ENCODE measurements at places on chromosomes 3 and 15.

GRCh38 chr3:87335931-87336330 lies 59.5 kb upstream of the POU1F1 start:
- DNase-seq: no peak

DNA sequence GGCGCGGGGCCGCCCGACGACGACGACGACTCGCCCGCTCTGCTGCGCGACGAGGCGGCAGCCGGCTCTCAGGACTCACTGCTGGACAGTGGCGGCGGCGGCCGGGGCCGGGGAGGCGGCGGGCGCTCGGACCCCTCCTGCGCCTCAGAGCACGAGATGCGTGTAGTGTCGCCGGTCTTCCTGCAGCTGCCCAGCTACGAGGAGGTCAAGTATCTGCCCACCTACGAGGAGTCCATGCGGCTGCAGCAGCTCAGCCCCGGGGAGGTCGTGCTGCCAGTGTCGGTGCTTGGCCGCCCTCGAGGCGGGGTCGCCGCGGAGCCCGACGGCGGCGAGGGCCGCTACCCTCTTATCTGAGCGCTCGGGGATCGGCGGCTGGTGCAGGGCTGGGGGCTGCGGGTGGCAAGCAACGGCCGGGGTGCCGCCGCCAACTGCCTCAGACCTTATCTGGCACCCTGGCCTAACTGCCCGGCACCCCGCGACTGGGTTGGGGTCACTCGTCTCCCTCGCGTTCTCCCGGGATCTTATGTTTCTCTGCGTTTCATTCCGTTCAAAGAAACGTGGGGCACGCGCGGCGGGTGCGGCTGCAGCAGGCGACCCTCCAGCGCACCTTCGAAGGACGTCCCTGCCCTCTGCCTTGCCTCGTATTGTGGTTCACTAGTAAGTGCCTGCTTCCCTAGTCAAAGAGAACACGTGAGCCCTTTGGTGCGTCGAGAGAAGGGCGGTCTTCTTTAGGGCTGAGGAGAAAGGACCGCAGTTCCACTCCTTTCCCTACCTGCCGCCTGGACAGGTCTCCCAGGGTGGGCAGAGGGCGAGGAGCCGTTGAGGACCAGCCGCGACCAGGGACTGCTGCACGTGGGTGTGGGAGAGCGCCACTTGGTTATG lies 1.0 kb downstream of the C3orf80 start:
- DNase-seq: no peak

- DNase-seq: no peak
Measured at GRCh38 chr15:31526916-31527690, 200.5 kb downstream of the KLF13 start.

DNA sequence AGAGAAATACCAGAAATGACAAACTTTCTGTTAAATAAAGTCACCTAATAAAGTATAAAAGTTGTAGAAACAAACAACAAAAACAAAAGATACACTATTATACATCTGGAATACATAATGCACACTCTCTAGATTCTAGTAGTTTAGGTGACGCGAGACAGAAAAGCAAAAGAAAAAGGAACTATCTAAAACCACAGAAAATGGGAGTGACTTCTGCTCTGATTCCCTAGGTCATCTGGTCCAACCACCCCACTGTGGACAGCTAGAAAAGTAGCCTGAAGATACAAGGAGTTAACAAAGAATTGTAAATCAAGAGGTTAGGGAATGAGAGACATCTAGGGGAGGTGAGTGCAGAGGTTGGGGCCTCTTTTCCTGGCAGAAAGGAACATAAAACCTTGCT lies 39.1 kb downstream of the DHX36 start:
- no peak for DNase-seq

- DNase-seq: no peak
Measured at GRCh38 chr3:19213603-19214220, 65.4 kb downstream of the KCNH8 start.

DNA sequence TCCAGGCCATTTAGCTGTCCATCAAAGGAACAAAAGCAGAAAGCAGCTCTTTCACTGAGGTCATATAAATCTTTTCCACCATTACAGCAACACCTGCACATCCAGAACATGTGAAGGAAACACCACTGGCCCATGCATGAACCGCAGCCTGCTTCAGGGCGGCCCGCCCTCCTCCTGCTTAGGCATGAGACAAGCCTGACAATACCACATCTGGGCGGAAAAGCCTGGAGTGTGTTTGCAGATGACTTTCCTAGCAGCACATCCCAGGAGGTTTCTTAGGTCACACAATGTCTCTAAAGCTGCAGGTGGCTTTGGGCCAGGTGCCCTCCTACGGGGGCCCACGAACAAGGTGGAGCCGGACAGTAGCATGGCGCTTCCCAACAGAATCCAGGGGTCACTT lies 19.6 kb downstream of the CYFIP1 start:
- no peak for DNase-seq

DNA sequence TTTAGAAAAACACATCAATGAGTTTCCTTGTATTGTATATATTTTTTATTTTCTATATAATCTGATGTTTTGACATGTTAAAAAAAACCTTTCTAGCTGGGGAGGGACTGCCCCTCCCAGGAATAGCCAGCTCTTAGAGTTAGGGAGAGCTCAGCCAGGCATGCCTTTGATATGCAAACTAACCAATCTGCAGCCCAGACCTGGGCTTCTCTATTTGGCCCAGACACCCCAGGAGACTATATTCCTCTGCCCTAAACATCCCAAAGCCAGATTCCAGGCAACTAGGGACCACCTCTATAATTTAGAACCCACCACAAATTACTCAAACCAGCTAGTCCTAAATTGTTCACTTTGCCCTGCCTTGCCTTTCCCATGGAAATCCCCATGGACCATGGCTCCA lies 390.9 kb upstream of the ADAMTS9 start:
- DNase-seq: no peak

DNA sequence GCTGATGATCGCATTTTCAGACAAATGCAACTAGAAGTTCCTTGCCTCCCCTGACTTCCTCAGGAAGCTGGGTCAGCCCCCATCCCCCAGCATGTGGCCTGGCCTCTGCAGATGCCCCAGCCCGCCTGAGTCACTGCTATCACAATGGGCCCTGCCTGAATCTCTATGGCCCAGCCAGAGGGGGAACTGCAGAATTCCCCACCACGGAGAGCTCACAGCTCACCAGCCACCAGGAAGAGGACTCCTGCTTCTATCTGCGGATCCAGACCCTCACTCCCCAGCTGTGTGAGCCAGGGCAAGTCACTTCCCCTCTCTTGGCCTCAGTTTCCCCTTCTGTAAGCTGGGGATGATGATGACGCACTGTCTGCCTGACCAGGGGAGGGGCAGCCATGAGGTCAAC lies 6.9 kb downstream of the PLXND1 start:
- no peak for DNase-seq

DNA sequence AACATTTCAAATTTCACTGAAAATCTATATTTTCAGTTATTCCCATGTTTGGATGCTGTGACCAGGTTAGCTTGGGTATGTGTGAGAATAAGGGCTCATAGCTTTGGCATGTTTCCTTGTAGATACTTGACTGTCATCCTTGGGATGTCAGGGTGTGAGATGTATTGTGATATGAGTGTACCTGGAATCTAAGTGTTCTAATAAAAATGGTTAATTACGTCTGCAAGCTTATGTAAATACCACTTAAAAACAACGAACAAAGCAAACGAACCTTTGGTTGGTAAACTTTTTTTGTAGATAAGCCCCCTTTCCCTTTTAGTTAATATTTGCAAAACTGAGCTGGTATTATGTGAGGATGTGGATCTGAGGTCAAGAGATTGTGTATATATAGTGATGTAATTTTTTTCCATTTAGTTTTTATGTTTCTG lies 63.5 kb downstream of the FNDC3B start:
- no peak for DNase-seq

- DNase-seq: no peak
Measured at GRCh38 chr15:100050877-100051786, 290.6 kb downstream of the ADAMTS17 start.

DNA sequence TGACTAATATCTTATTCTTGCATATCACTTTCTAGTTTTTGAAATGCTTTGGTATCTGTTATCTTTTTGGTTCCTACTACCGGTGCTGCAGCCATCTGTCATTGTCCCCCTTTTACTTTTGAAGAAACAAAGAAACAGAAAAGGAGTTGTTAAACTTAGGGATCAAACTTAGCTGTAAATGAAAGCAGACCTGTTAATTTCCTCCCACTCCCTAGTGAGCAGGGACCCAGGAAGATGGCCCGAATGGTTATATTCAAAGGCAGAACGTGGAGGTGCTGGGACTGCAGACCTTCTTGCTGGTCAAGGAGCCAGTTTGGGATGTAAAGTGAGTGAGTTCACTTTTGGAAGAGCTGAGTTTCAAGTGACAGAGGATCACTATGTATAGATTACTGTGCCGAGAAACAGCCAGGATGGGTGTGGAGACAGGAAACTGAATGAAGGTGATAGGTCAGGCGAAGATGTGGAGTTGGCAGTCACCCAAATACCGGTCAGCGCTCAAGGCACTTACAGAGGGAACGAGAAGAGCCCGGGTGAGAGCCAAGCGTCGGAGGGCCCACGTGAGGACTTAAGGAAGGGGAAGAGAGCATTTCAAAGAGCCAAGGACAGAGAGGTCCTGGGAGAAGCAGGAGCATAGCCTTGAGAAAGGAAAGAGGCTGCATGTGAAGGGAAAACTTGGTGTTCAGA lies 20.1 kb downstream of the KBTBD8 start:
- no peak for DNase-seq

- no peak for DNase-seq
Measured at GRCh38 chr15:100997442-100997841, 78.3 kb downstream of the LRRK1 start.

DNA sequence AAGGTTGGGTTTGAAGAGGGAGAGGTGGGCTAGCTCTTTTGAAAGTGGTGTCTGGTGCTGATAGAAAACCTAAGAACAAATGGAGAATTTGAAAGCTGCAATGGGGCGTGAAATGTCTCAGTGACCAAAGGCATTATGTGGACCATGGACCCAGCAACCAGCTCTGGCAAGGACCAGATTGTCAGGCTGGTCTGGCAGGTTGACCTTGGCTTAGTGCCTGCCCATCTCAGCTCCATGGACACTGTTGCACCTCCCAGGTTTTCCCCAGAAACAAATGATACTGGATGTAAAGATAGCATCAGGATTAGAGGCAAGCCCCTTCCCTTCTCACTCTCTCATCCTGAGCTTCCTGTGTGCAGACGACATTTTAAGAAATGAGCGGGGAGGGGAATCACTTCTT lies 302.9 kb upstream of the LRRFIP2 start:
- DNase-seq: no peak

DNA sequence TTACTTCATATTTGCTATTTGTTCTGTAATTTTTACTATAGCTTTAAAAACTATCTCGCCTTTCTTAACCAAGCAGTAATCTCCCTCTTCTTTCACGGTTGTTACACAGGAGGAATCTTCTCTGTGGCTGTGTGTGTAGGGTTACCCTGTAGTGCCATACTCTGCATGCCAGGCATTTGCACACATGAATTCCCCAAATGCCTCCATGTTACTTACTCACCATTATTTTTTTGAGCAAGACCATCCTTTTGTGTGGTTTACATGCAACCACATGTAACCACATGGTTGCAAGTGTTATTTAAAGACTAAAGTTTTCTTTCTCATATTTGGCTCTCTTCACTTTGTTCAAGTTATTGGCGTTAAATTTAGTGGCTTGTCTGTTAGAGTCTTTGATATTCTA lies 45.5 kb downstream of the HPS3 start:
- no peak for DNase-seq

DNA sequence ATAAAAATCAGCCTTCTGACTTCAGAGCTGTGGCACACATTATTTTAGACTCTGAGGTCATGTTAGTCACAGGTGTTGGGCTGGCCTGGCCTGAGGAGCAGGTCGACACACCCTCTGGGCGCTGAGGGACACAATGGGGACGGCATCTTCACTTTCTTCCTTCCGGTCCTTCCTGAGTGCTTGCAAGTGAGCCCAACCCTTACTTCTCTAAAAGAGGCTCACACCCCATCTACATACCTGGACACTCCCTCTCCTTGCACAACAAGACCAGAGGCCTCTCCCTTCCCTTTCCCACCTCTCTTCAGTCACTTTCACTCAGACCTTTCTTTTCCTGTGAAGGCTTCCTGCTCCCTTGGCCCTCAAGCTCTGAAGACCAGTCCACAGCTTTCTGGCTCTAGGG lies 85.4 kb downstream of the XXYLT1 start:
- no peak for DNase-seq

DNA sequence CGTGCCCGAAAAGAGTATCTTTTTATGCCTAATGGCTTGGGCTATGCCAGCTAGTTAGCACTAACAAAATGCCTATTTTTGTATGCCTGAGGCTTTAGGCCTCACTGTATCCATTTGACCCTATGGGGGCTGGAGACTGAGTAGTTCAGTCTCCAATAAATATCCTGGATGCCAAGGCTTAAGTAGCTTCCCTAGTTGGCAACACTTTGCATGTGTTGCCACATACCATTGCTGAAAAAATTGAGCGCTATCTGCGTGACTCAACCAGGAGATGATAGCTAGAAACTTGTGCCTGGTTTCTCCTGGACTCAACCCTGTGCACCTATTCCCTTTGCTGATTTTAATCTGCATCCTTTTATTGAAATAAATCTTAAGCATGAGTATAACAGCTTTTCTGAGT lies 58.4 kb upstream of the ATP2C1 start:
- no peak for DNase-seq

DNA sequence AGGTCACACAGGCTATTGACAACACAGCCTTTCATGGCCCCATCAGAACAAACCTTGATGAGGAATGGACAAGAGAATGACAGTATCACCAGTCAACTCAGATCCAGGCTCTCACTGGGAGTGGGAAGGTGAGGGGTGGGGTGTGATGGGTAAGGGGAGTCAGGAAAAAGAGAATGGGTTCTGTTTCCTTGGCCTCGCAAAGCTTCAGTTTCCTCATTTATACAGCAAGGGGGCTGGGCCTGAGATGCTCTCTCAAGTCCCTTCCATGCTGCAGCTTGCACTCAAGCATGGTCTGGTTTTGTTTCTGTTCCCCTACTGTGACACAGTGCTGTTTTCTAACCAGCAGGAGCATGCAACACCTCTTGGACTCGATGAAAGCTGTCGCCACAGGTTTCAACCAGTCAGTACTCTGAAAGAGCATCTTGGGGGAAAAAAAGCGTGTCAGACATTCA lies 65.7 kb upstream of the IL12A start:
- DNase-seq: no peak

DNA sequence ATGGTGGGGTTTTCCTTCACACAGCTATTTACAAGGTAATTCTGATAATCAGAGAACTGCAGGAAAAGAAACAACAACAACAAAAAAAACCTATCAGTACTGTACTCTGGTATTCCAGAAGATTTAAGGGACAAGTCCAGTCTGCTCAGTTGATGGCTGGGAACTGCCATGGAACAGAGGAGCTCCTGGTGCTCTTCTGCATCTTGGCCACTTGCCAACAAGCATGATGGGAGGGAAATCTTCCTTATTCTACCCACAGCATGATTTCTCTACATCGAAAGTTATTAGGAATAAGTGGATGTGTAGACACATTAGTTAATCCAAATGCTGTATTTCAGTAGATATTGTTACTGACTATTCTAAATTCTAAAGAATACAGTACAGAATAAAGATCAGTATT lies 51.7 kb downstream of the RASGRP1 start:
- DNase-seq: no peak

- no peak for DNase-seq
Measured at GRCh38 chr15:65027593-65027992, 1.8 kb downstream of the MTFMT start.

Data from activated T-cell treated with anti-CD3 and anti-CD28 coated beads for 48 hours (primary cell).